ENCODE measurements at places on chromosomes 2 and 18.

GRCh38 chr18:29154196-29154757 lies 977.3 kb upstream of the CDH2 start:
- DNase-seq: no peak

DNA sequence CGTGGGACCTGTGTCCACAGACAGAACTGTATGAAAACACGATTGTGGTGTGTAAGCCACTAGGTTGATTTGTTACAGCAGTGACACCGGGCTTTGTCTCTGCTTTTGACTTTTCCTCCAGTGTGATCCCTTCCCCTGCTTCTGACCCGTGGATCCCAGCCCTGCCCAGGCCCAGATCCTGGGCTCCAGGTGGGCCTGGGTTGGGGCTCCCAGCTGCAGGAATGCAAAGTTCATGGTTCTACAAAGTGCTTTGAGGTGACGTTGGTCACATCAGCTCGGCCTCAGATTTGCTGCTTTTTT lies 26.8 kb downstream of the HPCAL1 start:
- no peak for DNase-seq

- DNase-seq: no peak
These were observed 77.8 kb upstream of the STON1 start for GRCh38 chr2:48452108-48452507.

GRCh38 chr18:48863432-48864065 lies 87.2 kb downstream of the SMAD7 start:
- DNase-seq: no peak

DNA sequence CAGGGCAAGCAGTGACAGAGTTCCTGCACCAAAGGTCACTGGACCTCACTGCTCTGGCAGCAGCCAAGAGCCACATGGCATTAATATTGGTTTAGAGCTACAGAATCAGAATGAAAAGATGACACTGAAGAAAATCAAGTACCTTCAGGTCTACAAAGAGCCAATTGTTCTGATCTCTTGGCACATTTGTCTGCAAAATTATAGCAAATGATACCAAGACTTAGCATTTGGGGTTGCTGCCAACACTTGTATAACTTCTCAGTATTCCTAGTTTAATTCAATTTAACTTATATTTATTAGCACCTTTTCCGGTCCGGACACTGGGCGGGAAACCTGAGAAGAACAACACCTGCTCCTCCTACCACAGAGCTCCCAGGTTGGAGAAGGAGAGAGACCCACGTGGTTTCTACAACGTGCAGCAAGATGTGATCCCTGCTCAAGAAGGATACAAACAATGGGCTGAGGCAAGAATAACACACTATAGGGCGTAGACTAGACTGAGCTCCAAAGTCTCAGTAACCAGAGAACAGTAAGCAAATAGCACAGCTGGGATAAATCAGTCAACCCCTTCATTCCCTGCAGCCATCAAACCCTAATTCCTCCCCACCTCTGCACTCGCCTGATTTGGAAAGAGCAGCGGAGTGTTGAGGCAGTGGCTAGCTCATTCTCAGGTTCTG lies 2.4 kb downstream of the LRRC30 start:
- DNase-seq: no peak

- DNase-seq: no peak
These were observed 47.3 kb upstream of the OTX1 start for GRCh38 chr2:63003351-63003750.

- DNase-seq: no peak
These were observed 13.1 kb downstream of the CHST10 start for GRCh38 chr2:100404411-100404810.

GRCh38 chr2:238165288-238165921 lies 6.6 kb downstream of the ERFE start:
- no peak for DNase-seq

- DNase-seq: no peak
These were observed 136.8 kb downstream of the ESCO1 start for GRCh38 chr18:21463718-21464117.

DNA sequence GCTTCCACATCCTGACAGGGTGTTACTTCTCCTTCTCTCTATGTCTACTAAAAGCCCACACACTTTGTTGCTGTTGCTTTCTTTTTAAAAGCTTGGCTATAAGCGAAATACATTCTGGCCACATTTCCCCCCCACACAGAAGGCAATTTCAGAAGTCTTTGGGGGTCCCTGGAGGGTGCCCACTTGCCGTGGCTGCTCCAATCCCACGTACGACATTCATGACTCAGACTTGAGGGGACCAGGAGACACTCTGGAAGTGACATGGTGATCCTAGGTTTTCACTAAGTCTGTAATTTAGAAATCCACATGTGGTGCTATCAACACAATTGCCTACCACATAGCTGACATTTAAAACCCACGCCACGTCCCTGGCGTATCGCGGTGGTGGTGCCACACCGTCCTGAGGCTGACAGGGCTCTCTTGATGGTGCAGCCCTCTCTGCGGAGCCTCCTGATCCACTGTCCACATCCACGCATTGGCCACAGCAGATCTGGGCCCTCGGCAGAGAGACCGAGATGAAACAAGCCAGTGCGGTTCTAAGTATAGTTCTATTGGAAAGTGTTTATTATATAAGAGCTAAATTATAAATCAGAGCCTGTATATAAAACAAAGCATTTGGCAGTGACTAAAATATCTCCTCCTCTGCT lies 42.4 kb downstream of the CYP27C1 start:
- no peak for DNase-seq

GRCh38 chr2:227192491-227192890 lies 28.1 kb downstream of the COL4A3 start:
- no peak for DNase-seq

- no peak for DNase-seq
These were observed 68.7 kb upstream of the WIPF1 start for GRCh38 chr2:174666312-174666711.

GRCh38 chr2:146952696-146953095 lies 892.1 kb upstream of the ACVR2A start:
- DNase-seq: no peak

GRCh38 chr18:6729247-6730091 lies at the start of gene ARHGAP28:
TSS of gene ARHGAP28 (plus strand) at chr18:6729716. CDS start at chr18:6729822, 106 bp downstream.
- DNase-seq: no peak

DNA sequence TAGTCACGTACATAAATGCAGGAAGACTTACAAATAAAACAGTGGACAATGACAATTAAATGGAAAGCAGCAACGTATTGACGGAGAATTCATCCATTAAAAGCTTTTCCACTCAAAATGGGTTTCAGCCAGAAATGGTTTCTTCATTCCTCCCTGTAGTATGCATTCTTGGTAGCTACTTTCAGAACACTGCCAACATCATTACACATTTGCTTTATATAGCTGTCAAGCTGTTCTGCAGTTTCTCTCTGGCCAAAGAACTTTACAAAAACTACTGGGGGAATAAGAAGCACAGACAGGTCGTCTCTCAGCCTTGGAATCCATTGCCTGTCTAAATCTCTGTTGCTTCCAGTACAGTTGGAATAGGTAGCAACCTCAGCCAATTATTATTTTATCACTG lies 84.1 kb upstream of the NCKAP5 start:
- DNase-seq: no peak

DNA sequence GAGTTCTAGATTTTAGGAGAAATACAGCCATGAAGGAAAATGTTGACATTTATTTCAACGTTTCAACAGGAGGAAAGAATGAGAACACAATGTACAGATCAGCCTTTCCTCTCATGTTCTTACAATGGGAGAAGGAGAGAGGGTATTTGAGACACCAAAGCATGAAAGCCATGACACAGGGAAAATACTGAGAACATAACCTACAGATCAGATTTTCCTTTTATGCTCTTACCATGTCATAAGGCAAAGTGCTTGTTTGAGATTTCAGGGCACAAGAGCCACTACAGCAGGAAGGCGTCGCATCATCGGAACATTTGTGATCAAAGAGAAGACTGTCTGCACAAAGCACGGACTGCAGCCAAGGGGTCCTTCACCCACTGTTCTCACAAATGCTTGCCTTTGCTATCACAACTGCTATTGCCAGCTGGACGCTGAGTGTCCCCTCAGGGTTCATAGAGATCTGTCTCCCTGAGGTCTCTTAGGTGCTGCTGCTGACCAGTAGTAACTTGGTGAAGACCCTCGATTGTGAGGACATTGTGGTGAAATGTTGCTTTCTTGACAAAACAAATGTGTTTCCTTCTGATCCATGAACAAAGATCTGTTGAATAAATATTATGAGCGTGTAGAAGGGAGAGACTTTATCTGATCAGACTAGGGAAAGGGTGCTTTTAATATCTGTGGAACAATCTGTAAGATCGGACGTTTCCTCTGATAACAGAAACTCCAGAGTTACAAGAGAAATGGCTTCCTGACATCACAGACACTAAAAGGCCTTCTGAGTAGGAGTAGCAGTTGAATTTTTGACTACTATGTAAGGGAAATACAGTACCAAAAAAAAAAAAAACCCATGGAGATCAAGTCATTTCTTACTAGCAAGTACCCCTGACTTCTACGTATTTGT lies 6.4 kb upstream of the IL1RL1 start:
- DNase-seq: no peak
